Erythroblast (primary cell): ENCODE measurements at places on chromosomes 2 and 18.

DNA sequence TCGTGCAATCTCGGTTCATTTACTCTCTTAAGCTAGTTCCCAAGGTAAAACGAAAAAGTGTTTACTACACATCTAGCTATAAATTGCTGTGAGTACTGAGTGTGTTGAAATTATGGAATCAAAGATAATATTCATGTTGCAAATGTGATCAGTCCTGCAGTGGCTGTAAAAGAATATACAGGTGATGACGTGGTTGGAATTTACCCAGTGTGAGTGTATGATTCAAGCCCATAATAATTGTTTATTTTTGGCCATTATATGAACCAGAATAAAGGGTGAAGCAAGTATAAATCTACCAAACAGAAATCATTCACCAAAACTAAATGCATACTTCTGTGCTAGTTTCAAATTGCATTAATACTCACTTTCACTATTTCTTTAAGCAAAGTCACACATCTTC, 1363.6 kb upstream of the CHAC2 start:
- no peak for DNase-seq

- DNase-seq = no peak
Measured at GRCh38 chr2:275466-275865, 10.7 kb downstream of the ACP1 start.

DNA sequence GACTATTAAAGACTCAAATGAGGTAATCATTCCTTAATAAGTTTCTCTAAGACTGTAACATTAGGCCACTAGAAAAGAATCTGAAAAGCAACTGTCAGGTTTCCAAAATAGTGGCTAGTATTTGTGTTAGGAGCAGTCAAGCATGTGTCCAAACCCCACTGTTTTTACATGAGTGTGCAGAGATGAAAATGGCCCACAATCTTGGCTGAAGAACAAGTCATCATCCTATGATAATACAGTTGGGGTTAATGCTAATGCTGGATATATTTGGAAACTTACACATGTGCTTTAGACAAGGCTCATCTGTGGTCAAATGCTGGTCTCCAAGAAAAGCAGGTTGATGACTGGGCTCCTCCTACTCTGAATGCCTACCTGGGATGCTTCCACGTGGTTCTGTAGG, 73.6 kb downstream of the MAIP1 start:
- DNase-seq = no peak

GRCh38 chr2:124478761-124479160, 453.7 kb downstream of the CNTNAP5 start:
- no peak for DNase-seq

DNA sequence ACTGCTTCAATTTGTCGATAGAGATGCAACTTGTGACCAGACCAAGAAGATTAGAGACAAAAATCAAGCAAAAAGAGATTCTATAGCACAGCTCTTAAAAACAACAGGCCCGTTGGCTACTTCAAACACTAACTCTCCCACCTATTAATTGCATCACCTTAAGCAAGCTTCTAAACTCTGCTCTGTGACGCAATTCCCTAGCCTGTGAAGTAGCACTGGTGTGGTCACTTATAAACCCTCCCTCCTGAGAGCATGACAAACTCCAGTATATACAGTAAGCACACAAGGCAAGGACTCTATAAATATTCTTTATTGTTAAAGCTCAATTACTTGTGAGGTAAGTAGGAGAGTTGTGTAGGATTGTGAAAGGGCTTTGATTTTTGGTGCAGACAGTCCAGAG, 72.3 kb downstream of the CMPK2 start:
- DNase-seq = no peak

- DNase-seq = no peak
Measured at GRCh38 chr2:68206793-68207192, 45.5 kb downstream of the PPP3R1 start.
